ENCODE measurements at places on chromosomes 3 and 15.

- no peak for DNase-seq
Observed at GRCh38 chr15:37981775-37982174, 47.3 kb downstream of the TMCO5A start.

DNA sequence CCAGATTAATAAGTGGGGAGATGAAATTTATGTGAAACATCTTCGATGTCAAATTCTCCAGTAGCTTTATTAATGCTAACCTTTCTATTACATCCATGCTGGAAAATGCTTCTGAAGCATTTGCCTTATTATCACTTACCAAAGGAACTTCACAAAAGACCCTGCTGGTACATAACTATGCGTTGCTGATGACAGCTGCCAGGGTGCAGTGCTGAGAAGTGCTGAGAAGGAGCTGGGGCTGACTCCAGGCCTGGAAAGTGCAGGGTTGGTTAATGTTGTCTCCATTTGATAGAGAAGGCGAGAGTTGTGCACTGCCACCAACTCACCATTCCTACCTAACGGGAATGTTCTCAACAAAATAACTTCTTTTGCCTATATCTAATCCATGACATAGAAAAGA, 736.0 kb upstream of the NR2F2 start:
- no peak for DNase-seq

DNA sequence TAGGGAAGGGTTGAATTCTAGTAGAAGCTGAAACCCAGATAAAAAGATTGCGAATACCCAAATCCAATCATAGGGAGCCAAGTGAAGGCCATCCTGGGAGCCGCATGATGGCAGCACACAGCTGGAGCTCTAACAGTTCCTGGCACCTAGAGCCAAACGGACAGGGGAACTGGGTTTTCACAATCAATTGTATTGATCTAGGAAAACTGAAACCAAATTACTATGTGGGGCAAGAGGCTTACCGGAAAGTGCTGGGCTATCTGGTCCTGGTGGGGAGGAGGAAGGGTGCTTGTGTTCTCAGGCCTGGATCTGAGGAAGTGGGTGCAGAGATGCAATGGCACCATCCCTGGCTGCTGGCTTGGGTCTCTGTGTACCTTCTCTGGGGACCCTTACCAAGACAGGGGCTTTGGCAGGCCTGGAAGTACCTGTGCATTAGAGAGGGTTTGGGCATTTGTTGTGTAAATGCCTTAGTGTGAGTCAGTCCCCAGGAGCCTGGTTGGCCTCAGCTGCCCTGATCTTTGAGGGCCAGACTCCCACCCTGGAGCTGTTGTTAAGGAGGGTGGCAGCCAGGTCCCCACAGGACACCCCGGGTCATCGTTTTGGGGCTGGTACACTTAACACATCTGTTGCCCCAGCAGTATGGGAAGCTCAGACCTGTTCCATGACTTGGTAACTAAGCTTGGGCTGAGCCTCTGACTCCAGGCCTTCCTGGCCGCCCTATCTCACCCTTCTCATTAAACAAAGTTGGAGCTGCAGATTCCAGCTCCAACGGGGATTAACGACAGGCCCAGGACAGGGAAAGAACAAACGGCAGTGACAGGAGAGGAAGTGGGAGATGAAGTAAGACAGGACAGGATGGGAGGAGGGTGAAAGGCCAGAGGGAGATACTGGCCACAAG, 8.9 kb upstream of the FURIN start:
- no peak for DNase-seq

- no peak for DNase-seq
Observed at GRCh38 chr15:99117111-99117510, 12.2 kb downstream of the SYNM start.

- DNase-seq = no peak
Observed at GRCh38 chr15:88476635-88477060, 9.1 kb downstream of the MRPS11 start.

GRCh38 chr15:29968895-29969561, 113.7 kb upstream of the GOLGA8J start:
- no peak for DNase-seq

GRCh38 chr3:134392336-134392983, 18.2 kb upstream of the AMOTL2 start:
- no peak for DNase-seq

DNA sequence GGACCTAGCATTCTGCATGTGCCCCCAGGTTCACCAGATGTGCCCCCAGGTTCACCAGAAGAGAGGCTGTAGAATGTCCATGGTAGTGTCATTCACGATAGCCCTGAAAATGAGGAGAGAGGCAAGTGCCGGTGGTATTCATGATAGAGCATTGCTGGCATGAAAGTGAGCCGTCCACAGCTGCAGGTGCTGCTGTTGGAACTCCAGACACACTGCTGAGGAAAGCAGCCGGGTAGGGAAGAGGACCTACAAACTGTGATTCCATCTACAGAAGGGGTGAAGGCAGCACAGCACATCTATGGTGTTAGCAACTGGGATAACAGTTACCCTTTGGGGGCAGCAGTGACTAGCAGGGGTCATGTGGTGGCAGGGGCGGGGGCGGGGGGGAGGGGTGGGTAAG, 125.0 kb upstream of the PLXNA1 start:
- DNase-seq = no peak

GRCh38 chr3:133488785-133489367, 84.6 kb upstream of the CDV3 start:
- peak; percentile 48 for DNase-seq

GRCh38 chr3:134881305-134881704, 86.2 kb downstream of the EPHB1 start:
- no peak for DNase-seq

GRCh38 chr15:95097361-95097760, 866.0 kb downstream of the MCTP2 start:
- DNase-seq = no peak

- no peak for DNase-seq
Observed at GRCh38 chr15:40353697-40354096, 2.9 kb downstream of the PHGR1 start.

GRCh38 chr3:181851063-181851462, 139.3 kb downstream of the SOX2 start:
- no peak for DNase-seq

DNA sequence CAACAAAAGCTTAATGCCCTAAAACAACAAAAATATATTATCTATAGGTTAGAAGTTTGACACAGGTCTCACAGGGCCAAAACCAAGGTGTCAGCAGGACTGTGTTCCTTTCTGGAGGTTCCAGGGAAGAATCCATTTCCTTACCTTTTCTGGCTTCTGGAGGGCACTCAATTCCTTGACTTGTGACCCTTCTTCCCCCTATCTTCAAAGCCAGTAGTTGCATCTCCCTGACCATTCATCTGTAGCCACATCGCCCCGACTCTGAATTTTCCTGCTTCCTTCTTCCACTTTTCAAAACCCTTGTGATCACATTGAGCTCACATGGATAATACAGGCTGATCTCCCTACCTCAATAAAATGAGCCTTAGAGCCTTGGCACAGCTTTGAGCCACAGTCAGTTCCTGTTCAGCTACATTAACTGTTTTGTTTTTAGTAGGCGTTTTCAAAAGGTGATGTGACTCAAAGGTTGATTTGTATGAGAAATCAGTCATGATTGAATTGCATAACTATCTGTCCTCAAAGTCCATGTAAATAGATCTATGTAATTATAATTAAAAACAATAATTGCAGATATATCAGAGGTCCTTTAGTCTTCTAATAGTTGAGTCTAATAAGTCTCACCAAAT, 12.4 kb downstream of the PFN2 start:
- DNase-seq = no peak

DNA sequence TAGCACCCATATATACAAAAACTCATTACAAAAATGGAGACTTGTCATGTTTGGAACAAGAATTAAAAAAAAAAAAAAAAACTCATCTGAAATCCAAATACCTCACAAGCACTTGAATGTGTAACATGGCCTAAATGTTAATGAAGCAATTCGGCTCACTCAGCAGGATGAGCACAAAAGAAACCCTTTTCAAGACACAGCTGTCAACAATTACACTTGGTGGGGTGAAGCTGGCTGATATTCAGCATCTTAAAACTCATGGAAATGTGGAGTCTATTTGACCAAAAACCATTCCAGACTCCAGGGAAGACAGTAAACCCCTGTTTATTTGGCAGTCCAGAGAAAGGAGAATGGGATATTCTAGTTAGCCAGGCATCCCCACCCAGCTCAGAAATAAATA, 205.4 kb upstream of the TSC22D2 start:
- no peak for DNase-seq

DNA sequence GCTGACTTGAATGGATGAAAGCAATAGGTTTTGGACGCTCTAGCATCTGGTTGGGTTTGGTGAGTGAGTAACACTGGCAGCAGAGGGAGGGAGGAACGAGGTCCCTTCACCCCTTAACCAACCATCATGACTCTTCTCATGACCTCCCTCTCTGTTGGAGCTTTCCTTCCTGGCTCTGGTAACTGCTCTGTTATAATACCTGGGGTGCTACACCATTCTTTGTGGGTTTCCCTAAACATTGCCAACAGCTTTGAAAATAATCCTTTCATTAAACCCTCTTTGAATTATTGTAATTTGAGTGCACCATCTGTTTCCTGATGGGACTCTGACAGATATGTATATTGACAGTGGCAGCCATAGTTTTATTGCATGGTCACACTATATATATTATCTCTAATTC, 146.2 kb upstream of the PTPRG start:
- DNase-seq = no peak

DNA sequence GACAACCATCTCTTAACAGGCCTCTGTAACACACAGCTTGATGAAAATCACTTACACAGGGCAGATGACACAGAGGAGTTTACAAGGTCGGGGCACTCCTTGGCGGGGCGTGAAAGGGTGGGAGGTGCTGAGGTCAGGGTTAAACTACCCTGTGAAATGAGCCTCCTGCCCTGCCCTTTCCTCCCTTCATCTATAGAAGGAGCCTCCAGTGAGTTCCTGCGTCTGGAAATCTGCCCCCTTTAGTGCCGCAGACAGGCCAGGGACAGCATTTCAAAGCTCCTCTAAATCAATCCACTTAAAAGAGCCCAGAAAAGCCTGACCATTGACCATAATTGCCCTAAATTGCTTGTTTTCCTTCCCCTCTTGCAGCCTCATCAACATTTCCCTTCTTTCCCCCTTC, 1.9 kb downstream of the ROBO1 start:
- DNase-seq = peak; percentile 16

- DNase-seq = no peak
Observed at GRCh38 chr3:143849854-143850549, 1.7 kb upstream of the SLC9A9 start.

DNA sequence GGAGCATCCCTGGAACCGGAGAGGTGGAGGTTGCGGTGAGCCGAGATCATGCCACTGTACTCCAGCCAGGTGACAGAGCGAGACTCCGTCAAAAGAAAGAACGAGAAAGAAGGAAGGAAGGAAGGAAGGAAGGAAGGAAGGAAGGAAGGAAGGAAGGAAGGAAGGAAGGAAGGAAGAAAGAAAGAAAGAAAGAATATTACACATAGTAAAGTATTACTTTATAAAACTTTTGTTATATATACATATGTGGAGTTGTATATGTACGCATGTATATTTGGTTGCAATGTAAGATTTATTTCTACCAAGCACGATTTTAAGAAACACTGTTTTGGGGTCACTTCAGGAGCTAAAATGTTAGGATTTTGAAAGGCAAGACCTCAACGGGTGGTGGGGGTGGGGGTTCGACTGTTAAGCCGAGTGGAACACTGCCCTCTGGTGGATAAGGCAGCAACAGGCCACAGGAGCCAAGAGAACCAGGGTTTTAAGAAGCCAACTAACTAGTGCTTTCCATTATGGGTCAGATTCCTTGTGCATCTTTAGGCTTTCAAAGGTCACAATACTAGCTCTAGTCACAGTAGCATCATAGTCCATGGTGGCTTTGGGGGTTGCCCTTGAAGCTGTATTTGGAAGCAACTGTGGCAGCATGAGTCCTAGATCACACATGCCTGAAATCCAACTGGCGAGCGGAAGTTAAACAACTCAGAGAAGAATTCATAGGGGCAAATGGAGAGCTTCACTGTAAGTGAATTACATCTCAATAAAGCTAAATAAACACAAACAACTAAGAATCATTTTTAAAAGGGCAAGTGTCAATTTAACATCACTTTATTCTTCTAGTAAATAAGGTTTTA, 22.5 kb downstream of the GLB1 start:
- DNase-seq = peak; percentile 47
